RKO (cell line): ENCODE measurements at places on chromosomes 3 and 15.

GRCh38 chr3:188900421-188900951 lies 271.3 kb upstream of the TPRG1 start:
- peak; percentile 93 for DNase-seq

GRCh38 chr15:93610944-93611343 lies 521.9 kb upstream of the RGMA start:
- peak; percentile 22 for DNase-seq

GRCh38 chr3:190362258-190362657 lies 25.7 kb upstream of the CLDN16 start:
- DNase-seq: no peak

GRCh38 chr15:58515807-58516206 lies 84.0 kb downstream of the LIPC start:
- DNase-seq: no peak

DNA sequence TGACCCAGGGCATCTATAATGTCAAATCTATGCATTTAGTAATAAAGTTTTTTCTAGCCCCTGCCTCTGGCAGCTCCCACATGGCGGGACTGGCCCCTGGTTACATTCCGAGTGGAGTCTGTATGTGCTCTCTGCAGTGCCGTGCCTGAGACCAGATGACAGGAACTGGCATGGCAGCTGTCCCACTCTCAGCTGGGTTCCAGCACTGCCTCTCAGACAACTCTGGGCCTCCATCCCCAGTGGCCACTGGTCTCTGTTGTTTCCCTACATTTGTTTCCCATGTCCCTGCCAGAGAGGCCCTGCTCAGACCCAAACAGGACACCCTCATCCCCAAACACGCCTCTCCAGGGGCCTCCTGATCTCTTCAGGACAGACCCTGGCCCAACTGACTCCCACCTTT lies 109.3 kb downstream of the OCA2 start:
- DNase-seq: no peak

GRCh38 chr15:59376733-59377132 lies 4.1 kb upstream of the MYO1E start:
- peak; percentile 43 for DNase-seq

DNA sequence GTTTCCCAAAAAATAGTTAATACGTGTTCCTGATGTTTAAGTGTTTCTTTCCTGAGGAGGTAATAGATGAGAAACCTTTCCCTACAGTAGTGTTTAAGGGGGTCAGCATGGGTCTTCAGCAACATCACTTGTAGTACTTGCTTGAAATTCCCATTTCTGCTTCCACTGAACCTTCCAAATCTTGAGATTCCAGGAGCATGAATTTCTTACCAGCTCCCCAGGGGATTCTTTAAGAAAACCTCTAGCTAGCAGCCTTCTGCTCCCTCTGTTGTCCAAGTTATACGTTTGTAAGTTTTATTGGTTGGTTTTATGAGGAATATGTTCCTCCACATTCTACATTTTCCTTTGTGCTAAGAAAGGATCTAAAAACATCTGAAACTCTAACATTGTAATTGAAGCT lies 38.2 kb upstream of the ACP3 start:
- DNase-seq: no peak

GRCh38 chr3:171282041-171282440 lies 178.2 kb downstream of the TNIK start:
- DNase-seq: no peak

- DNase-seq: no peak
Observed at GRCh38 chr3:62604751-62605351, 231.5 kb upstream of the FEZF2 start.

- no peak for DNase-seq
Observed at GRCh38 chr15:47246317-47246716, 471.0 kb upstream of the SEMA6D start.

- DNase-seq: no peak
Observed at GRCh38 chr3:186361246-186361761, 730 bp downstream of the DGKG start.
